ENCODE measurements at places on chromosomes 4 and X.
A peak's percentile ranks its signal among the peaks of the same experiment; 100 is the strongest.

DNA sequence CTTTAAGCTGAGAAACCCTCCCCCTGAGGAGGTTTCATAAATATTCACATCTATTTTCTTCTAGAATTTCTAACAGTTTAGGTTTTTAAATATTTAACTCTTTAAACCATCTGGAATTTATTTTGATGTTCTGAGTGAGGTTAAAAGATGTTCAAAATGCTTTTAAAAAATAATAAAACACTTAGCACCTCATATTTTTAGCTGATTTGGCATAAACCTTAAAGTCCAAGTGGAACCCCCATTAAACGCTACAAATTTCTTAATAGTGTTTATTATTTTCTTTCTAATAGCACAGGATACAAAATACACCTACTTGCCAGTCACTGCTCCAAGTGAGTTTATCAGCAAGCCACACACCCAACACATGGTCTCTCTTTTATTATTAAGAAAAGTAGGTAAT, 277.2 kb downstream of the QDPR start:
- no peak for DNase-seq

GRCh38 chrX:151763711-151764110, 29.2 kb downstream of the CNGA2 start:
- DNase-seq, result no peak

DNA sequence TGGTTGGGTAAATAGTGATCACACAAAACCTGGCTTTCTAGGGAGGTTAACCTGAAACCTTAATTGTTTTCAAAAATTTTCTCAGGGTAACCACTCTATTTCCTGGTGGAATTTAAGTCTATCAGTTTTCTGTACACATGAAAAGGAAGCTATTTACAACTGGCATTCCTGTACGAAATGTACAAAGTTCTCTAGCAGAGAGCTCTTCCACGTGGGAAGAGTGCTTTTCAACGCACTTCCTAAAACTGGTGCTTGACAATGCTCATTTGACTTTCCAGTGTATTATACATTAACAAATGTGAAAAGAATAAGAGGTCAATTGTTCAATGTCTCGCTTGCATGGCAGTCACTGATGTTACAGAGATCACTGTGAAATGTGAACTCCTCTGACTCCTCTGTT, 2.8 kb upstream of the SOD3 start:
- no peak for DNase-seq

DNA sequence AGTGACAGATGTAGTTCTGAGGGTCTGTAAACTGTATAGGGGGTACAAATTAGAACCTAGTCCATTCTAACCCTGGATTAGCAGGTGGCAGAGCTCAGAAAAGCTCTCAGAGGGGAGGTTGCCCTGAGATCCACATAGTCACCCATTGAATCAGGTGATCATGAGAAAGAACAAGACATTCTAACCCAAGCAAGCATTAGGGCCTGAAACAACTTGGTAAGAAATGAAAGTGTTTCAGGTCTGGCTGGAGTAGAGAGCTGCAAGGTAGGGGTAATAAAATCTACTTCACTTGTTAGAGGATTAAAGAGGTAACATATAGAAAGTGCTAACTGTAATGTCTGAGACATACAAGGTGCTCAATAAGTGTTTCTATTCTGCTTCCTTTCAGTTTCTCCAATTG, 8.8 kb upstream of the BMP2K start:
- no peak for DNase-seq

DNA sequence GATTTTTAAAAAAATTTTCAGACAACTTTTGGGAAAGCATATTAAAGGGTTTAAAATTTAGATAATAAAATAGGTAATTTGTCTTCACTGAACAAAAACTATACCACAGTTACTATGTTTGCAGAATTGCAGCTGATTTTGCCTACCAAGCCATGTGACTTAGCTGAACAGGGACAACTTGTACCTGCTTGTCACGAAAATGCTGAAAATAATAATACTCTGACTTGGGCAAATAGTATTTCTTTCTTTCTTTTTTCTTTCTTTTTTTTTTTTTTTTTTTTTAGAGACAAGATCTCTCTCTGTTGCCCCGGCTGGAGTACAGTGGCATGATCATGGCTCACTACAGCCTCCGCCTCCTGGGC, 225.2 kb upstream of the PPP1R2C start:
- DNase-seq, result no peak

DNA sequence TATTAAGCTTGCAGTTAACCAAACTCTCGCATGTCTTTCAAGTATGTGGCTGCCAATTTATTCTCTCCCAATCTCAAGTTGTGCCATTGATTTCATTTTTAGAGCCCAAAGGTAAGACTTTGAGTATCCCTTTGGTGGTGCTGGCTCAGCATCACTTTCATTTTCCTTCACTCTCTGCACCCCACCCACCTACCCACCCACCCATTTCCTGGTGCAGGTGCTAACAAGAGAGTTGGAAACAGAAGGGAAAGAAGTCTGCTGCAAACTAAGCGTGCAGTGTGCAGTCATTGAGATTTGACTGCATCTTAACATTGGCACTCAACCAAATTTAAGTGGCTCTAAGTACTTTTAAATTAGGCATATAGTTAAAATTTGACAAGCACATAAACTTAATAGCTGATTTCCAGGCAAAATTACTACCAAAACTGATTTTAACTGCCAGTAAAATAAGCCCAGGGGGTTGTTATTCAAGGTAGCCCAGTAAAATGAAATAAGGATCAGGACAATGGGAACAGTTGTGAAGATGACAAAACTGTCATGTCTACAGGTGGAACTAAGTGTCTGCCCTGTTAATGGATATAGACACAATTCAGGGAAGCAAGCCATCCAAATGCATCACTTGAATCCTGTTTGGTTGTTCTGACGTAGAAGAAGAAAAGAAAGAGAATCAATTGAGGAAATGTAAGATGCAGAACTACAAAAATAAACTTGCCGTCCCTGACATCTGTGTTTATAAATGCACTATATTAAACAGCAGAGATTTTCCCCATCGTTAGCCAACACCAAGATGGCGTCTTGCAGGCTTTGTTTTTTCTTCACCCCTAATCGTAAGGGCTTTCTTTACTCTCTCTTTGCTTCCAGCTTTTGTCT, 184.2 kb downstream of the KDR start:
- DNase-seq, result no peak

DNA sequence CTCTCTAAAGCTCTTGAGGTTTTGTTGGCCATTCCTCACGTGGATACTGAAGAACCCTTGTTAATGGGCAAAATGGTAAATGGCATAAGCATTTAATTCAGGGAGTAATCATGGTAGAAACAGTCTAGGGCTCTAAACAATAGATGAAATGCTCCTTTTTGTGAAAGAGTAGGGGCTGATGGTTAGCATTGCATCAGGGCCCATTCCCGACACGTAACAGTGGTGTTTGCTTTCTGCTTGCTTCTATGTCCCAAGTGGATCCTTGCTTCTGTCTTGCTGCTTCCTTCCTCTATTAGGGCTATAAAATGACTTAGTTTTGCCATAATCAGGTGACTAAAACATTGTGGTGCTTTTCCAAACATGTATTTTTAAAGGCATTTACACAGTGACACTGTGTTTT, 230.9 kb upstream of the AFF2 start:
- peak; percentile 14 for DNase-seq

- DNase-seq, result no peak
These were observed 58.2 kb upstream of the ZNF157 start for GRCh38 chrX:47311932-47312774.

DNA sequence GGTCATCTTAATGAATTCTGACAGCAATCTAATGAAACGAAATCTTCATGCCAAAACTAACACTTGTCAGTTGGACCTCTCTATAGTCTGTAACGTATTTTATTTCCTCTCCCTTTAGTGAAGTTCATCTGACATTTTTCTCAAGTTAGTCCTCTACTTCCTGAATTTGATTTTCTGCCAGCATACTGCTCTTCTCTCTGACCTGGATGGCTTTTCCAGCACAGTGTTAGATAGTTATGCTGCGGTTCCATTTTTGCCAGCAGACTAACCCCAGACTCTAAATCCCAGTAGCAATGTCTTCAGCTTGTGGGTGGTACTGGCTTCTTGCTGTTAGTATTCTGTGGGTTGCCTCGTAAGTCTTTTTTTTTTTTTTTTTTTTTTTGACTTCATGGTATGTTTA, 146.7 kb upstream of the VEGFC start:
- DNase-seq, result no peak
